Esophagus muscularis mucosa (tissue), 4 donors: ENCODE measurements at places on chromosomes 7 and 10. TPM values are rescaled to one million over a fixed set of nuclear protein-coding genes. Genes with fewer than 3 reads are reported as not detected.

DNA sequence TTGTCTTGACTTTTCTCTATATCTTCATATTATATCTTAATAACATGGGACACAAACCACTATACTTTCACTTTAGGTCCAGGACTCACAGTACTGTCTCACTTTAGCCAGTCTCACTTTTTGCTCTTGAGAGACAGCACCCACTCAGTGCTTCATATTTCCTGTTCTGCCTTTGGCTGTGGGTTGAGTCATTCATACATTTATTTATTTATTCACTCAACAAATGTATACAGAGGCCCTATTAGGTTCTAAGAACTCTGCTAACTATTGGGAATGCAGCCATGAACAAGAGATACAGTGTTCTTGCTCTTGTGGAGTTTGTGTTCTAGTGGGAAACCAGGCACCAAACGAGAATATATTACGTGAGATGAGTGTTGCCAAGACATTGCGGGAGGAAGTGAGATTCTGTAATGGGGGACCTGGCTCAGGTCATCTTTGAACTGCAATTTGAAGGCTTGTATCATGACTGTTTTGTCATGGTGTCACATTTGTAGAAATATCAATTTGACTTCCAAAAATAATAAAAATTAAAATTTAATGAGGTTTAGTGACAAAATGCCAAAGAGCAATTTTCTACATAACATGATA, 190.1 kb downstream of the SDHAF3 start:
- DNase-seq = no peak

GRCh38 chr7:156058248-156058647, 246.0 kb upstream of the SHH start:
- no peak for DNase-seq

The TASOR2 gene
- total RNA-seq = 56.9 TPM

DNA sequence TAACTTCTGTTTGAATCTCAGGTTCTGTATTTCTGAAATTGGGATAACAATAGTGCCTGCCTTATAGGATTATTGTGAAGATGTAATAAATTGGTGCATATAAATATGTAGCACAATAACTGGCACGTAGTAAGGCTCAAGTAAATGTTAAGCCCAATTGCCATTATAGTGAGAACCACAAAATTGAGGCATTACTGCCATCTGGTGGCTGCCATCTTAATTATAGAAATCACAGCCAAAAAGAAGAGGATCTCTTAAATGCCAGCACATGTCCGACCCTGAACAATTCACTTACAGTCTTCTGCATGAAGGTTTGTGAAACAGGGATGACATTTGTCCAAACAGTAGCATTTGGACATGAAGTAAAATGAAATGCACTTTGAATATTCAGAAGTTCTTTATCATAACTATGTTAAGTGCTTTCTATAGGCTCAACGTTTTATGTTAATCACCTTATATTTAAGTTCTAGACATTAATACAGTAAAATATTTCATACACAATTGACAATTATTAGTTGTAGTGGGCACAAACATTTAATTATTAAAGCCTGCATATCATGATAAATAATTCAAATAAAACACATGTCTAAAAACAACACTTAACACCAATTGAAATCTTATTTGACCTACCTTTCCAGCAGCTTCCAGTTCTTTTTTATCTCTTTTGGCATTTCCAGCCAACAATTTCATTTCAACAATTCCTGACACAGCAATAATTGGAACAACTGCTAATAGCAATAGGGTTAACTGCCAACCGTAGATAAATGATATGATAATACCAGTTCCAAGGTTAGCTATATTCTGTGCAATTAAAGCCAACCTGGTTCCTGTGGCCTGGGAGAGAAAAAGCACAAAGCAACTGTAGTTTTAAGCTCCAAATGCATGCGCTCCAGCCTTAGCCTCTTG, 58.5 kb downstream of the ABCB4 start:
- no peak for DNase-seq

GRCh38 chr10:11276449-11276990, 258.8 kb downstream of the CELF2 start:
- DNase-seq = no peak

GRCh38 chr10:121615435-121615793, 17.2 kb upstream of the FGFR2 start:
- DNase-seq = no peak

- peak; percentile 92 for DNase-seq
These were observed 26.5 kb downstream of the DNAJB12 start for GRCh38 chr10:72328045-72328828.

The CTTNBP2 gene
- total RNA-seq = 12.1 TPM

GRCh38 chr7:155962968-155963300, 150.7 kb upstream of the SHH start:
- peak; percentile 74 for DNase-seq

The SYT15B gene
- 11.3 TPM for total RNA-seq

- DNase-seq = no peak
These were observed 10.7 kb downstream of the AMZ1 start for GRCh38 chr7:2698581-2699288.

The OR2A42 gene
- total RNA-seq = not detected

The PHYHIPL gene
- total RNA-seq = 1.7 TPM

- DNase-seq = no peak
These were observed 148.4 kb downstream of the TCERG1L start for GRCh38 chr10:131162866-131163843.

The PTEN gene
- 95.9 TPM for total RNA-seq

- no peak for DNase-seq
These were observed 108.8 kb downstream of the SGMS1 start for GRCh38 chr10:50514995-50515394.

DNA sequence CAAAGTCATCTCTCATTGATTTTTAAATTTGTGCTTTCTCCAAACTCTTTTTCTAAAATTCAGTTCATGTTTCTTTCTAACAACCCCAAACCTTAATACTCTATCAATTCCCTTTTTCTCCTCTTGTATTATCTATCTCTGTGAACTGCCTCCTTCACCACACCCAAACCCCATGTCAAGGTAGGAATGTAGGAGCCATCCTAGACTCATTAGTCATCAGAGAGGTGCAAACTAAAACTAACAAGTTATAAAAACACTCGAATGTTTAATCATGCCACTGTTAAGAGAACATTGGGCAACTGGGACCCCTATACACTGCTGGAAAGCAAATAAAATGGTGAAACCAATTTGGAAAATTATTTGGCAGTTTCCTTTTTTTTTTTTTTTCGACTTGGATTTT, 533.8 kb upstream of the LRRN3 start:
- DNase-seq = no peak

The PDK4 gene
- total RNA-seq = 467 TPM

The COX19 gene
- 12.4 TPM for total RNA-seq

DNA sequence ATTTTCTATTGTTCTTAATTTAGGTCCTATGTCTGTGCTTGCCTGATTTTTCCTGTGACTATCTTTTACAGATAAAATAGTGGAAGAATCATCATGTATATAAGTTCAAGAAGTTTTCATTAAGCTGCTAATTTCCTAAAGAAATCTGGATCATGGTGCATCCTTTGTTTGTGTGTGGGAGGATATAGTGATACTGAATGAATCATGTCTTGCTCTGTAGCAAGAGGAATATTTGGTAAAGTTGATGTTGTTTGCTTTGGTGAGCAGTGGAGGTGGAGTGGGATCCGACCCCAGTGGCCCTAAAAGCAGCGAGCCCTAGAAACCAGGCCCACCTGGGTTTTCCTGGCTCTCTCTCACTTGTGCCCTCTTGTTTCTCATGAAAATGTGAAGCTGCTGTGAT, 83.7 kb downstream of the CCNY start:
- DNase-seq = no peak

The UCMA gene
- total RNA-seq = not detected
